Activated effector memory CD4-positive, alpha-beta T cell treated with Interleukin-2 at 50 U/mL for 16 hours (primary cell): ENCODE measurements at places on chromosomes 16 and 17.

GRCh38 chr16:58510776-58511628, 4.3 kb upstream of the SETD6 start:
- no peak for DNase-seq

DNA sequence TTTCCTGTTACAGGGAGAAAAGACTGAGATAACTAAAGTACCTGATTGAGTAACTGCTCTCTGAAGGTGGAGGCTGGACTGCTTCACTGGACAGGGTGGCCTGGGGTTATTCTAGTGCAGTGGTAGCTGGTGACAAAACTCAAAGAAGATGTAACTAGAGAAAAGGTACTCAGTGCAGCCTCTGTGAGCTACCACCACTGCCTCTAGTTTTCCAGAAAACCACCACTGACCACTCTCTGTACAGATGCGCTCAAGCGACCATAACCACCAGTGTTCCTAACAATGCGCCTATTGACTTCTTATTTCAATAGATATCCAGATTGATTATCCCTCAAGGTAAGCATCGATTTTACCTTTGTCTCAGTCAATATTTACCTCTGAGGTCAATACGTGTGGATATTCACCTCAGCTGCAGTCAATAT, 492.2 kb downstream of the WWOX start:
- DNase-seq: no peak

GRCh38 chr16:3065069-3065741, at the start of gene IL32:
Gene IL32, plus strand, starts transcription at chr16:3065640. Its CDS starts 172 bp downstream, at chr16:3065812.
- DNase-seq: peak; percentile 75

DNA sequence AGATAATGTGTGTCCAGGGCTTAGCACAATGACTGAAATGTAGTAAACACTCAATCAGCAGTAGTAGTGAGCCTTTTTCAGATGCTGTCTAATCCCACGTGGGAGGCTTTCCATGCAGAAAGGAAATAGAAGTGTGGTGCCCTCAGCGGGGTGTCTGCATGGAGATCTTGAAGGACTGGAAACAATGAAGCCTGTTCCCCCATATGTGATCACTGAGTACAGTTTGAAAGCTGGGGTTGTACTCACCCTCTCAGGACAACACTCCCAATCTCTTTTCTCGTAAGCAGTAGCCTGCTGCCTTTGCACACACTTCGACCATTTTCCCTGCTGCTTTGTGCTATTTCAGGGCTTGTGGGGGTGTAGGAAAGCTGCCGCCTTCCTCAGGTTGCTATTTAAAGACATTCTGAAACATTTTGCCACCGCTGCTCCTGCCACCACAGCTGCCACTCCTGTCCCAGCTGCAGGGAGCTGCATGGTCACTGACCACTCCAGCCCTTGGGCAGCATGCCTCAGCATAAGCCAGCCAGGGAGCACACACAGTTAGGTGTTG, 40.6 kb upstream of the HAS3 start:
- DNase-seq: no peak

- DNase-seq: no peak
Measured at GRCh38 chr16:86300746-86301481, 209.4 kb upstream of the FOXF1 start.

DNA sequence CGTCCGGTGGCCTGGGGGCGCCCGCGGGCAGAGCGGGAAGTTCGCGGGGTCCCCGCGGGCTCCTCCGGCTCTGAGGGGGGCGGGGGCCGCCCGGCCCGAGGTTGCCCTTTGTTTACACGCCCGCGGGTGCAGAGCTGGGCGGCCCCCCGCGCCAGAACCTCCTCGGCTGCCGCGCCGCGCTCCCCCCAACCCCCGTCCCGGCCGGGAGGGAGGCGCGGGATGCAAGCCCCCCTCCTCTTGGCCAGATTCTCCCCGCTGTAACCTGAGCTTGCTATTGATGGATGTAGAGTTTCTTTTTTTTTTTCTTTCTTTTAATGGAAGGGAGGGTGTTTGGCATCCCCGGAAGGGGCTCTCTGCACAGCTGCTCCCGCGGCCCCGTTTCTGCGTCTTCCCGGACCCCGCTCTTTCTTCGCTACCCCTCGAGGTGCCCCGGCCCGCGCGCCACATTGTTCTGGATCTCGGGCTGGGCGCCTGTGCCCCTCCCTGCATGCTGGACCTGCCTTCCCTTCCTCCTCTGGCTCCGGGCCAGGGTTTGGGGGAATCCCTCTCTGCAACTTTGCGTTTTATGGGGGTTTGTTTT, 646 bp downstream of the CBX2 start:
- no peak for DNase-seq

DNA sequence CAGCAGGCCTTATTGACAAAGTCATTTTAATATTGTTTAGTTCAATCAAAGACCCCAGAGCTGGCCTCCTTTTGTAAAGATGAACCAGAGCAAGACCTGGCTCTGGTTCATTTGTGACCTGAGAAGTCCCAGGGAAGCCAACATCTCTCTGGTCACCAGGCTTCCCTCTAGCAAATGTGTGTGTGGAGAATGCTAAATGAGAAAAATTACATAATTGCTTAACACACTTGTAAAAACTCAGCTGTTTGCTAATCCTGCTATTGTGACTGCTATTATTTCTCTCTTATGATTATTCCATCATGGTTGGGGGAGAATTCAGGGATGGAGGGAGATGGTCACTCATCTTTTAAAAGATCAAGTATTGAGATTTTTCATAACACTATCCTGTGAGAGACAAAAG, 94.3 kb upstream of the CLEC3A start:
- no peak for DNase-seq

DNA sequence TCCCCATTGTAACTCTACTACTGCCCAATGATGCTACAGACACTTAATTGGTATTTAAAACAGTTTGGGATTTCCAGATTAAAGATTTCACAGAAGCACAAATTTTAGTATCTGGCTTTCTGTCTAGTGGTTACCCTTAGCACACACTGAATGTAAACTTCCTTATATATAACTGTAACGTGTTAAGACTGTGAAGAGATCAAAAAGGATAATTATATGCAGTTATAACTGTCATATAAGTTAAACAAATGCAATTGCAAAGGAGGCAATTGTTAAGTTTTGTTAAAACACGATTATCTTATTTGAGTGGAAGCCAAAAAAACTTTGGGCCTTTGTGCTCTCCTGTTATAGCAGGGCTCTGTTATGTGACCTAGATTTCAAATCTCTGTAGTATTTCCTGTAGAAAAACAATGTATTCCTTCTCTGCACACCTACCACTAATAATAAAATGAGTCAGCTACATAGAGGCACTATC, 147.9 kb downstream of the STXBP4 start:
- DNase-seq: no peak

- no peak for DNase-seq
Measured at GRCh38 chr17:32241640-32242039, 24.0 kb upstream of the RHBDL3 start.

GRCh38 chr17:36665417-36665816, 64.0 kb downstream of the MRM1 start:
- DNase-seq: no peak

- DNase-seq: no peak
Measured at GRCh38 chr17:2060681-2061440, 6.0 kb downstream of the HIC1 start.

DNA sequence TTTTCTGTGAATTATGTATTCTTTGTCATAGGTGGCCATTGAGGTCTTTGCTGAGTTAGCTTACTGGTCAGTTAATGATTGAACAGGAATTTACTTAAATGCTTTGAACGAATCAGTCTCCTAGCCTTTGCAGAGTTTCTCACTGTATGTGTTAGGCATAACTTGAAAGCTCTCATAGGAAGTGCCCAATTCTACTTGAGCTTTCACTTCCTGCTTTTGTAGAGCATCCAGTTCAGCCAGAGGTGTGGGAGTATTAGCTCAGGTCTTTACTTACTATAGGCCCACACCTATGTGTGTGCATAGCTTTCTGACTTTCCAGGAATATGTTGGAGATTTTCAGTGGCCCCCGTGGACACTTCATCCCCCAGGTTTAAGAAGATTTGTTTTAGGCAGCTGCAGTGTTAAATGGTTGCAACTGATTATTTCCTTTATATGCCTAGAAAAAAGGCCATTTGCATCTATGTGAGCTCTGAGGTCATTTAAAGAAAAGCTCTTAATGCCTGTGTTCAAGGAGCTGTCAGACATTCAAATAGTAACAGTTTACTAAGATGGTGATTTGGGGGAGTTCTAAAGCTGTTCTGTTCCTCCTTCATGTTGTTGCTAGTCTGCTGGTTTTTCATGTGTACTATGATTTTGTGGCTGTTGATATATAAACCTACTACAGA, 62.3 kb downstream of the PHKB start:
- DNase-seq: no peak

DNA sequence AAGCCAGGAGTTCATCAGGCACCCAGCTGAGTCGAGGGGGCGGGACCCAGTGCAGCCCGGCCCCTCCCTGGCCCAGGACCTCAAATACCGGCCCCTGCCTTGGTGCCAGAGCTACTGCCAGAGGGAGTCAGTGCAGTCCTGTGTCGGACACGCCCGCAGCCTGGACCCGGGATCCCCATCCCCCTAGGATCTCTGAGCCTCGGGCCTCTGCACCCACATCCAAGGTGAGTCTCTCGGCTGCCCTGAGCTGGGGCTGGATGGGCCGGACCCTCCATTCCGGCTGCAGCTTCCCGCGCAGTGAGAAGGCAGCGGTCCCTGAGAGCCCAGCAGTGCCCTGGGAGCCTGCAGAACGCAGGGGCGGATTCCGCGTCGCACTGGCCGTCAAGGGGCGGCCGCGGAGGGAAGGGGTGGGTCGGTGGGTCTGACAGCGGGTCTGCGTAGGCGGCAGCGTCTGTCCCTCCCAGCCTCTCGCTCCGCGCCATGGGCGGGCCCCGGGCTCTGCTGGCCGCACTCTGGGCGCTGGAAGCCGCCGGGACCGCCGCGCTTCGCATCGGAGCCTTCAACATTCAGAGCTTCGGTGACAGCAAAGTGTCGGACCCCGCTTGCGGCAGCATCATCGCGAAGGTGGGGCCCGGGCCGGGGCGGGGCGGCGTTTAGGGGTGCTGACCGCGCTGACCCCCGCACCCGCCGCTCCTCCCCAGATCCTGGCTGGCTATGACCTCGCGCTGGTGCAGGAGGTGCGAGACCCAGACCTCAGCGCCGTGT, at the start of gene DNASE1L2:
DNASE1L2 (plus strand) TSS at position 108 of the 765 bp plus-strand sequence; CDS start at position 481, 373 bp downstream.
- DNase-seq: no peak
